ENCODE measurements at places on chromosomes 4 and X.
A peak's percentile ranks its signal among the peaks of the same experiment; 100 is the strongest.

DNA sequence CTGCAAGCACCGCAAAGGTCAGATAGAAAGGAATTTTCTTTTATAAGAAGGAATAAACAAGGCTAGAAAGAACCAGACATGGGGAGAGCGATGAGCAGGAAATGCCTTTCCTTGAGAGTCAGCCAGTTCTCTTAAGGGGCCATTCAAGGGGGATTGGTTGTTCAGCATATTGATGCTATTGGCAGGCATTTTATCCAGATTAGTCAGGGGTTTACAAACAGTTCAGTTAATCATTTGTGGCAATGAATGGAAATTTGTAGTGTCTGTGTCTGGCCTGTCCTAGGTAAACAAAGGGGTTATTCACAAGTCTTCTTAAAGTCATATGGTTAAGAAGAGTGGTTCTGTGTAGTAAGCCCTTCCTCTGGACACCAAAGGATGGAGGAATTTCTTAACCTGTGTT, 184.7 kb upstream of the FRMPD4 start:
- peak; percentile 22 for DNase-seq

DNA sequence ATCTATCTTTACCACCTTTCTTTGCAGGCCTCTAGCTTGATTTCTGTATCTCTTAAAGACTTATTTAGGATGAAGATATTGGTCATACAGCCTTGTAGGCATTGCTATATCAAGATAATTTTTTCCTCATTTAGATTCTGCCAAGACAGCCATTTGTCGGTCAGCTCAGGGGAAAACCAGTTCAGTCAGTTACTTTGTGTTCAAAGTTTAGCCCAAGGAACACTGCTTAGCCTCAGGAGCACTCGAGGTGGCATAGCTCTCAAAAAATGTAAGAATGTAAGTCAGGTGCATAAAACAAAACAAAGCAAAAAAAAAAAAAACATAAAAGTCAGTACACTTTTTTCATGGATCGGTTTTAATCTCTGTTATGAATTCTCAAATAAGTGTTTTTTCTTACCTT, 43.4 kb downstream of the NRK start:
- DNase-seq: no peak

- peak; percentile 89 for DNase-seq
These were observed 3.1 kb downstream of the PDGFC start for GRCh38 chr4:156968479-156968984.

- DNase-seq: no peak
These were observed 563.7 kb upstream of the PRKX start for GRCh38 chrX:4277122-4277521.

DNA sequence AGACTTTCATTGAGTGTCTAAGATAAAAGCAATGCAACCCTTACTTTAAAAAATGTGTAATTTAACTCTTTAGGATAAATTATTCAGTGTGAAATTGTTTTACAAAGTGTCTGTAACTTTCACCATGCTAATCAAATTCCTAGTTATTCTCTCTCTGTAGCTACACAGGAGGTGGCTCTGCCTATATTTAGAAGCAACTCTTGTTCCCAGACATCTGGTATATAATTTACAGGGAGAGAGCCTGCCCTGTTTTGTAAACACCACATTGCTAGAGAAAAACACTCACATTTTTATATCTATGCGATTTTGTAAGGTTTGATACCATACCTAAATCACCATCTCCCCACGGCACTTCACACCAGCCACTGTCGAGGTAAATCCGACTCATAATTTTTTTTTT, 35.5 kb upstream of the SPATA4 start:
- DNase-seq: no peak

DNA sequence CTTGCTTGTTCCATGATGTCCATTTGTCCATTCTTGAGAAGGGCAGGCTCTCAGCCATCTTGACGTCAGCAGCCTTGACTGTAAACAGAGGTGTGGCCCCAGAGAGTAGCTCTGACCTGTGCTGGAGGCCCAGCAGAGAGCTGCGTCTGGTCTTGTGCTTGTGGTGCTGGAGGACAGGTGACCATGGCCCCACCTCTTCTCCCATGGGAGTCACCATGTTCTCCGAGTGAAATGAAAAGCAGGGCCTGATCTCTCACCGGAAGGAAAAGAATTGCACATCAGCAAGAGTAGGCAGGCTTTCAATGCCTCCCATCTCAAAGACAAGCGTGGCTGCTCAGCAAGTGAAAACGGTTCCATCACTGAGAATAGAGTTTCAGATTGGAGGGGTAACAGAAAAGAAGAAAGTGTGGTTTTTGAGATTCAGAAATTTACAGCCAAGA, 11.5 kb downstream of the PARM1 start:
- DNase-seq: no peak

GRCh38 chrX:70353514-70353913, 63.6 kb downstream of the KIF4A start:
- peak; percentile 62 for DNase-seq

- no peak for DNase-seq
These were observed 34.0 kb downstream of the LDOC1 start for GRCh38 chrX:141142946-141143345.

DNA sequence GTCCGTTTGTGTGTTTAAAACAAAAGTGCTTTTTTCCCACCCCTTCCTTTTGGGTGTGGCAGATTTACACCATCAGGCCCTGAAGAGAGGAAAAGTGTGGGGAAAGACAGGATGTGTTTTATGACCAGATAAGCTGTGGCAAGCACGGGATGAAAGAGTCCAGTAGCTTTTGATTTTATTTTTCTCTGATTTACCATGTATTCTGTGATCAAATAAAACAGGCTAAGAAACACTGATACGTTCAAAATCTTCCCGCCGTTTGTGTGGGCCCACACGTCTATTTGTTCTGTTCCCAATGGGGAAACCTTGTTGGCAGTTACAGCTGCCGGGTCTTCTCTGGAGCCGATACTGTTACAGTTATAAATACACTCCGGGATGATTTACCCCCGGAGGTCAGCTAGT, 10.8 kb downstream of the LRP2BP start:
- DNase-seq: no peak

GRCh38 chrX:10847333-10847732, 226.9 kb upstream of the MID1 start:
- no peak for DNase-seq

DNA sequence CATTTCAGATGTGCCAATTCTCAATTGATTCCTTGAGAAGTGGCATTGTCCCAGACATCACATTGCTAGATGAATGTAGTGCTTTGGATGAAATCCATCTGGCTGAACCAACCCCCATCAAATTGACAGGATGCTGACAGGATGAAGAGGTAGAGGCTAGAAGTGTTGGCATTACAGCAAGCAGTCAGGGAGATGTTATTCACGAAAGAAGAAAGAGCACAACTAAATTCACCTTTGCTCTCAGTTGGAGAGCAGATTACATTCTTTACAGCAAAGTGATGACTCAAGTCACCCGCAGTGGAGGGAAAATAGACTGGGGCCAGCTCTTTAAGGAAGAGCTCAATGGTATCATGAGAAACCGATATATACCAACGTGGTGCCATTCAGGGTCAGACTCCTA, 259.6 kb downstream of the C4orf33 start:
- DNase-seq: no peak

GRCh38 chr4:2934077-2934812, 29.0 kb downstream of the NOP14 start:
- peak; percentile 63 for DNase-seq

DNA sequence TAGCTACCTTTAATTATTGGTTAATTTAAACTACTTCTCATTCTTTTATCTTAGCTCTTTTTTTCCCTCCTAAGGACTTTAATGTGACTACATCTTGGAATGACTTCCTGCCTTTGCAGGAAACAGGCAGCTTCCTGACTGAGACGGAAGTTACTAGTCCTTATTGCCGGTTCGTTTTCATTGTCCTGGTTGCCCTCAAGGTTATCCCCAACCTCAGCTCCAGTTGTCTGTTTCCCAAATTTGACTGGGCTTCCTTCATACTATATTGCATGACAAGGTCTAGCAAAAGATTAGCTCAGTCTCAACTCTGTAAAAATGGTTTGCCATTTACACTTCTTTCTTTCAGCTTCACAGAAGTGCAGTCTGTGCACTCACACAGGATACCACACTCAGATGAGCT, 109.9 kb upstream of the DDX53 start:
- no peak for DNase-seq
